Transverse colon (tissue), 4 donors: ENCODE measurements at places on chromosomes 4 and X. TPM values are rescaled to one million over a fixed set of nuclear protein-coding genes. Genes with fewer than 3 reads are reported as not detected.

The CFI gene
- total RNA-seq, result 5.6 TPM

The ITM2A gene
- 11.7 TPM for total RNA-seq

The FGF13 gene
- total RNA-seq, result 2.1 TPM

The F8A3 gene
- total RNA-seq, result not detected

The ZDHHC15 gene
- total RNA-seq, result not detected

The SRPK3 gene
- 3.8 TPM for total RNA-seq

DNA sequence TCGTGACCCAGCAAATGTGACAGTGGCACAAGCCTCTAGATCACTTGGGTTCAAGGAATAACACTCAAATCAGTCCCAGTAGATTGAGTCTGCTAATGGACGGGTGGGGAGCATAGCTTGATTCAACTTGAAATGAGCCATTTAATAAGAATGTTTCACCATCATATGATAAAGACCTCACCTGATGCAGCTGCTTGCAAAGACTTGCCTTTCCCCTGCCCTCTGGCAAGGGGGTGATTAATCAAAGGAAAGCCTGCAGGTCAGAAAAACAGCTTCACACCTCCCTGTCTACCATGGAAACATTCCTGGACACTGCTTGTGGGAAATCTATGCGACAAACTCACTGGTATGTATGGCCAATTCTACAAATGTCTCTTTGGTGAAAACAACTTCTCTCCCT, 54.5 kb downstream of the CD99L2 start:
- no peak overlapping the region for H3K27ac ChIP-seq
- peaks cover 4% of the 10 kb centered on the region for H3K4me1 ChIP-seq
- no peaks in the 10 kb centered on the region for H3K36me3 ChIP-seq
- no peak for DNase-seq

GRCh38 chr4:184424993-184425758, 49.2 kb downstream of the IRF2 start:
- H3K4me3 ChIP-seq, result no peak overlapping the region
- no peaks in the 10 kb centered on the region for H3K27me3 ChIP-seq
- H3K27ac ChIP-seq, result peak overlapping the region; percentile 56
- DNase-seq, result no peak

GRCh38 chr4:105994061-105994460, 98.8 kb downstream of the NPNT start:
- no peaks in the 10 kb centered on the region for H3K27me3 ChIP-seq
- no peak overlapping the region for H3K4me3 ChIP-seq
- no peak for DNase-seq
- H3K4me1 ChIP-seq, result no peaks in the 10 kb centered on the region

DNA sequence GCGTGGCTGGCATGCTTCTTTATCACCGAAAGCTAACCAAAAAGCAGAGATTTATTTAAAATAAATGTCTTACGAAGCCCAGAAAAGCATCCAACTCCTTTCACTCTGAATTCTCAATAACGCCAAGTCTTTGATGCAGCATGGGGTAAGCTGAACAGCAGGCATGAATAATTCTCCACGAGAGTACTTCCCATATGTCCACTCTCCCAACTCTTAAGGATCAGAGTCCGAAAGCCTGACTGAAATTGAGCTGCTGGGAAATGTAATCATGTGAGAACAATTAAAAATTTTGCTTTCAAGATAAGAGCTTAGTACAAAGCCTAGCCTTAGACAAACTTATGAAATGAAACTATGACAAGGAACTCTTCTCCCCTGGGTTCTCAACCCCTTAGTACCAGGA, 7.5 kb upstream of the SLC39A8 start:
- H3K27ac ChIP-seq, result peak overlapping the region; percentile 87
- peak; percentile 25 for DNase-seq
- peak overlapping the region; percentile 37 for H3K4me3 ChIP-seq

DNA sequence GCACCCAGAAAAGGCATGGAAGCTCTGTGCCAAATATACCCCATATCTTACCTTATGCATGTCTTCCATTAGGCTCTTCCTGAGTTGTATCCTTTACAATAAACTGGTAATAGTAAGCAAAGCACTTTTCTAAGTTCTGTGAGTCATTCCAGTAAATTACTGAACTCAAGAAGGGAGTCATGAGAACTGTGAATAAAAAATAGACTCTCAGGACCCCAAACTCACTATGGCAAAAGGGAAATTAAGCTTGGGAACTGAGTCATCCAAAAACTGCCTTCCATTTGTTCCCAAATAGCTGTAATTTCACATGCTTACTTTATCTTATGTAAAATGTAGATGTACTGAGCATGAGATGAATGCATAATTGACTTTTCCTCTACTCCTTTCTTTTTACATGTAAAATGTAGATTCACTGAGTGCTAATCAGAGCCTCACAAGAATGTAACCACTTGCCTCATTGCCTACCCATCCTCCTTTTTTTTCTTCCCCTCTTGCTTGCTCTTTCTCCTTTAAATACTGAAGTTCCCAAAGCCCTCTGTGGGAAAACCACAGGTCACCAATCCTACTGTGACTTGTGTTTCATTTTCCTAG, 8.1 kb downstream of the TCEAL3 start:
- H3K27me3 ChIP-seq, result no peaks in the 10 kb centered on the region
- H3K4me3 ChIP-seq, result no peak overlapping the region
- H3K4me1 ChIP-seq, result no peaks in the 10 kb centered on the region
- no peaks in the 10 kb centered on the region for H3K36me3 ChIP-seq
- no peak for DNase-seq

DNA sequence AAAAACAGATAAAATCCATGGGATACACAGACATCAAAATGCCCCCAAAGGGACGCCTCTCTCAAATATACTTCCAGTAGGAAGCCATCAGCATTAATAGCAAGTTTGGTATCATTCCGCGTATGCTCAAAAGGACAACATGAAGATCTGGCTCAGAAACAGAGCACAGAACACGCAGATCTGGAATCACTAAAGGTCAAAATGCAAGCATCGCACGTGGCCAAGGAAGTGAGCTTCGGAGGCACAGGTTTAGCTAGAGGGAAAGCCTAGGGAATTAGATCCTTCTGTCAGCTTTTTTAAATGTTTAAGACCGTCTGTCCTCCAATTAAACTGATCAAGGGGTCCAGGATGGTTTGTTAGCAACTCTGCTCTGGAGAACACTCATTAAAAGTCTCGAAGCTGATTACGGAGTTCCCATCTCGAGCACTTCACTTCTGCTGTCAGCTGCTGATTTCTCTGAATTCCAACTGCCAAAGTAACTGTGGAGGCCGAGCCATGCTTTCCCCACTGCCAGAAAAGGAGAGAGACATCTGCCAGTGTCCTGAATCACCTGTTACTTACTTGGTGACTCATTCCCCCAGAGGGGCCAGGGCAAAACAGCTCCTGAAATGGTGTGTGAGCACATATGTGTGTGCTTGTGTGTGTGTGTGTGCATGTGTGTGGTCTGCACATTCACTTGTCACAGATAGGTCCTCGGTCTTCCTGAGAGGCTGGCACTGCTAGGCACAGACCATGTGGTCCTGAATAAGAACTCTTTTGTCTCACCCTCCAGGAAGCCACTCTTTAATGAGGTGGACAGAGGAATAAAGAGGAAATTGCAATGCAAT, 177.7 kb upstream of the PPARGC1A start:
- no peak overlapping the region for H3K4me3 ChIP-seq

- H3K27ac ChIP-seq, result no peak overlapping the region
- H3K4me1 ChIP-seq, result no peaks in the 10 kb centered on the region
- H3K36me3 ChIP-seq, result no peaks in the 10 kb centered on the region
- no peak for DNase-seq
These were observed 5.4 kb upstream of the HAUS7 start for GRCh38 chrX:153475751-153476281.

GRCh38 chr4:79854856-79855502, 218.1 kb downstream of the ANTXR2 start:
- no peak overlapping the region for H3K27ac ChIP-seq
- H3K36me3 ChIP-seq, result no peaks in the 10 kb centered on the region
- no peak overlapping the region for H3K4me3 ChIP-seq
- H3K27me3 ChIP-seq, result no peaks in the 10 kb centered on the region
- peaks cover 11% of the 10 kb centered on the region for H3K4me1 ChIP-seq
- DNase-seq, result no peak

DNA sequence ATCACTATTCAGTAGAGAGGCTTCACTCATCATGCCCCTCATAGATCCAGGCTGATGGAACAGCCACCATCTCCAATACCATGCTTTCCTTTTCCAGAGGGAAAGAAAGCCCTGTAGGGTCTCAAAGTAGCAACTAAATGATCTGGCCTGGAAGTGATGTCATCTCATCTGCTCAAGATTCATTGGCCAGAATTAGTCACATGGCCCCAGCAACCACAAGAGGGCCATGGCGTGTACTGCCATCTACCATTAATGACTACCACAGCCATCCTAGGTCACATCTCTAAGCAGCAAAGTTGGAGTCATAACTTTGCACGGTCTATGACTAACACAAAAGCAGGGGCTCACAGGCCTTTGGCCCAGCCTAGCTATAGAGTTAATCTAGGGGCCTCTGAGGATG, 194.8 kb downstream of the KIT start:
- H3K27me3 ChIP-seq, result no peaks in the 10 kb centered on the region
- no peak overlapping the region for H3K4me3 ChIP-seq
- no peak for DNase-seq
- H3K27ac ChIP-seq, result no peak overlapping the region
- no peaks in the 10 kb centered on the region for H3K36me3 ChIP-seq
- no peaks in the 10 kb centered on the region for H3K4me1 ChIP-seq

- H3K27ac ChIP-seq, result peak overlapping the region; percentile 53
- H3K27me3 ChIP-seq, result no peaks in the 10 kb centered on the region
- peak; percentile 21 for DNase-seq
These were observed 219.7 kb downstream of the DCLK2 start for GRCh38 chr4:150297861-150298474.

GRCh38 chr4:161188578-161188977, 975.2 kb downstream of the FSTL5 start:
- no peaks in the 10 kb centered on the region for H3K36me3 ChIP-seq
- no peak overlapping the region for H3K4me3 ChIP-seq
- H3K27me3 ChIP-seq, result no peaks in the 10 kb centered on the region
- no peak overlapping the region for H3K27ac ChIP-seq
- no peaks in the 10 kb centered on the region for H3K4me1 ChIP-seq

DNA sequence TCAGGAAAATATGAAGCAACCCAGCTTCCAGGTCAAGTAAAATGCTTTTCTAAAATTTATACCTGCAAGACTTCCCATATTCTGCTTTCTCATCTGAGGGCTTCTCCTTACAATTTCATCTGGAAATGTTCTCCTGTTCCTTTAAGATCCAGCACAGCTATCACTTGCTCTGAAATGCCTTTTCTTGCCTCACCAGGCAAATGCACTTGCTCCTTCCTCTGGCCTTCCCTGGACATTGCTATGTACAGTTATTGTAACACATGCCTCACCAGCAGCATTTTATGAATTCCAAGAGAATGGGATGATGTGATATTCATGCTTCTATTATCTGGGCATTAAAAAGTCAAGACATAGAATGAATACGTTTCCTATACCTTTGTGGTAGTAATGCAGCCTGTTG, 842.1 kb upstream of the INTU start:
- H3K4me1 ChIP-seq, result no peaks in the 10 kb centered on the region
- no peaks in the 10 kb centered on the region for H3K27me3 ChIP-seq
- no peaks in the 10 kb centered on the region for H3K36me3 ChIP-seq
- no peak overlapping the region for H3K27ac ChIP-seq
- H3K4me3 ChIP-seq, result no peak overlapping the region
- DNase-seq, result no peak

GRCh38 chrX:6120329-6120728, 108.3 kb downstream of the NLGN4X start:
- no peaks in the 10 kb centered on the region for H3K36me3 ChIP-seq
- no peaks in the 10 kb centered on the region for H3K27me3 ChIP-seq
- H3K4me3 ChIP-seq, result no peak overlapping the region
- DNase-seq, result no peak
- H3K4me1 ChIP-seq, result no peaks in the 10 kb centered on the region

DNA sequence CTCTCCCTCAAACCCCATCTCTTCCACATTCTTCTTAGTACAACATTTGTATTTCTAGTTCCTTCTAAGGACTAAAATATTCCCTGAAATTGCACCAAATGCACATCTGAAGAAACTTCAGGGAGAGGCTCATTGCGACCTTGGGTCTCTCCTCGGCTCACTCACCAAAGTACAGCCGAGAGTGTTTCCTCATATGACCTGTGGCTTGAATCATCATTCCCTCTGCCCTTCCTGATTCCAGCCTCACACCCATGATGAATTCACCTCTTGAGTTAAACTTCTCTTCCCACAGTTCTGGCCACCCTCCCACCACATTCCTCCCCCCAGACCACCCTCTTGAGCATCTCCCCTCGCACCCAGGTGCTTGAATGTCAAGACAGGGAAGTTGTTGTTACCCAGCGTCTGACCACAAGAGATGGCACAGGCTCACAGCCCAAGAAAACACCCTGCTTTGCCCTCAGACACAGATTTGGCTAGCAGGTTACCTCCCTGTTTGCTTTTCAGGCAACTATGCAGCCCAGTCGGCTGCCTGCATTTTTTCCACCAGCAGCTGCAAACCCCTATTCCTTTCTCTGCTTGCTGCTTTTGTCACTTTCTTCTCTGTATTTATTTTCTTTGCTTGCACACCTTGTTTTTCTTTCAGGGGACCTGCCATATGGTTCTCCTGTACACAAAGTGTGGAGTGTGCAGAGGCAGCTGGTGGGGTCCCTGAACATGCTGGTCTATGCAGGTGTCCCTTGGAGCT, 214.8 kb downstream of the SPATA18 start:
- no peaks in the 10 kb centered on the region for H3K27me3 ChIP-seq
- H3K4me3 ChIP-seq, result no peak overlapping the region
- no peaks in the 10 kb centered on the region for H3K4me1 ChIP-seq
- no peaks in the 10 kb centered on the region for H3K36me3 ChIP-seq
- H3K27ac ChIP-seq, result no peak overlapping the region

GRCh38 chr4:161555689-161556660, 607.8 kb downstream of the FSTL5 start:
- H3K27me3 ChIP-seq, result no peaks in the 10 kb centered on the region
- H3K36me3 ChIP-seq, result no peaks in the 10 kb centered on the region
- no peak overlapping the region for H3K4me3 ChIP-seq

- H3K4me1 ChIP-seq, result no peaks in the 10 kb centered on the region
- no peak for DNase-seq
- H3K27ac ChIP-seq, result no peak overlapping the region
- no peak overlapping the region for H3K4me3 ChIP-seq
- H3K27me3 ChIP-seq, result no peaks in the 10 kb centered on the region
- no peaks in the 10 kb centered on the region for H3K36me3 ChIP-seq
These were observed 31.2 kb downstream of the PHEX start for GRCh38 chrX:22063284-22063683.

GRCh38 chr4:38611676-38612075, 52.3 kb upstream of the KLF3 start:
- H3K27ac ChIP-seq, result peak overlapping the region; percentile 74
- H3K4me1 ChIP-seq, result peaks cover 43% of the 10 kb centered on the region
- no peaks in the 10 kb centered on the region for H3K36me3 ChIP-seq
- no peaks in the 10 kb centered on the region for H3K27me3 ChIP-seq
- no peak for DNase-seq

GRCh38 chr4:140363051-140363450, 10.4 kb upstream of the SCOC start:
- H3K27me3 ChIP-seq, result no peaks in the 10 kb centered on the region
- no peaks in the 10 kb centered on the region for H3K36me3 ChIP-seq
- no peak overlapping the region for H3K4me3 ChIP-seq
- H3K4me1 ChIP-seq, result peaks cover 19% of the 10 kb centered on the region
- peak overlapping the region; percentile 53 for H3K27ac ChIP-seq
